NCI-H510A (cell line): ENCODE measurements at places on chromosomes 16 and 17.
A peak's percentile ranks its signal among the peaks of the same experiment; 100 is the strongest.

GRCh38 chr16:68936736-68937631, 93.7 kb downstream of the TANGO6 start:
- no peak for DNase-seq

GRCh38 chr16:69315486-69316311, 4.5 kb downstream of the VPS4A start:
- DNase-seq = no peak

DNA sequence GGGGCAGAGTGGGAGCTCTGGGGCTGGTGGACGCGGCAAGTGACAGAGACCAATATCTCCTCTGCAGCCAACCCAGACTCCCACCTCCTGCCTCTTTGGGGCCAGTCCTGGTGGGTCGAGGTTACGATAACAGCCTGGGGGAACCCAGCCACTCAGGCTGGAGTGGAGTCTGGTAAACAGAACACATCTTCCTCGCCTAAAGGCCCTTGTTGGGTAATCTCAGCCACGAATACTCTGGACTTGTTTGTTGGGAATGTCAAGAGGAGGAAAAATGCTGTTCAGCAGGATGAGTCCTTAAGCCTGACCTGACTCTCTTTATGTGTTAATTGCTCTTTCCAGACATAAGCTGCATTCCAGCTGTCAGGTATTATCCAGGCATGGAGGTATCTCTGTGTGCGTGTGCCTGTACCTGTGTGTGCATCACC, 8.0 kb upstream of the SPNS2 start:
- DNase-seq = no peak

- DNase-seq = no peak
Measured at GRCh38 chr17:58488428-58488890, 251 bp upstream of the HSF5 start.

DNA sequence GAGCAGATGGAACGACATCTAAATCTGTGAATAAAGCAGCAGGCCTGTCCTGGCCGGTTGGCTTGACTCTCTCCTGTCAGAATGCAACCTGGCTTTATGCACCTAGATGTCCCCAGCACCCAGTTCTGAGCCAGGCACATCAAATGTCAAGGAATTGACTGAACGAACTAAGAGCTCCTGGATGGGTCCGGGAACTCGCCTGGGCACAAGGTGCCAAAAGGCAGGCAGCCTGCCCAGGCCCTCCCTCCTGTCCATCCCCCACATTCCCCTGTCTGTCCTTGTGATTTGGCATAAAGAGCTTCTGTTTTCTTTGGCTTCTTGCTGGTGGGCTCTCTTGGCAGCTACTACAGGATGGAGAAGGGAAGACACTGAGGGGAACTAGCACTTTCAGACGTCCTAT, 4.1 kb upstream of the RSAD1 start:
- DNase-seq = no peak

DNA sequence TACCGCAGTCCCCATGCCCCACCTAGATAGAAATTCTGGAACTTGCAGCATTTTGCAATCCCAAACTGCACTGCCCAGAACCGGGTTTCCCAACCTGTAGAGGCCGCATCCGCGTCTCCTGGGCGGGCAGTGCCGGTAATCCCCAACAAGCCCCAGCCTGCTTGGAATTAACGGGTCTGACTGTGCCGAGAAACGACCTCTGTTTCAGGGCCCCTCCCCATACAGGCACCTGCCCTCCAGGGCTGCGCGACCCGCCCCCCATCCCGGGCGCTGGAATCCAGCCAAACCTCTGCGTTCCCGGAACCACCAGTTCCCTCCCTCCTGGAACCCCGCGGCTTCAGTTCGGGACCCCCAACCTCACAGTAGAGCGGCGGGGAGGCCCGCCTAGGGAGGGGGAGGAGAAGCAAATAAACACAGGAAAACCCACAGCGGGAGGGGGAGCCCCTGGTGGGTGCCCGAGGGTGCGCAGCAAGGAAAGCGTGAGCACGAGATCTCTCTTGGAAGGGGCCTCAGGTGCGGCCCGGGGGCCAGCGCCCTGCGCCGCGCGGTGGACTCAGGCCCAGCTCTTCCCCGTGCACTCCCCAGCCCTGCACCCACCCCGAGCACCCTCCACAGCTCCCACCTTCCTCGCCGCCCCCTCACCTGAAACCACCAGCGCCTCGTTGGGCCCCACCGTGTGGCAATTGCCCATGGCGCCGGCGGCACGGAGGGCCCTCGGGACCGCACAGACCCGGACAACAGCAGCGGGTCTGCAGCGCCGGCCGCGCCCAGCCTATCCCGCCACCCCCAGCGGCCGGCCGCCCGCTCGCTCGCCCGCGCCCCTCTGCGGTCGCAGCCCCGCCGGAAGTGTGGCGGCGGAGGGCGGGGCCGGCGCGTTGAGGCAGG, at the start of gene FLOT2:
Gene FLOT2 (minus strand): TSS at position 850 of the 885 bp plus-strand sequence. CDS start 159 bp downstream, at position 691.
- DNase-seq = peak; percentile 64

DNA sequence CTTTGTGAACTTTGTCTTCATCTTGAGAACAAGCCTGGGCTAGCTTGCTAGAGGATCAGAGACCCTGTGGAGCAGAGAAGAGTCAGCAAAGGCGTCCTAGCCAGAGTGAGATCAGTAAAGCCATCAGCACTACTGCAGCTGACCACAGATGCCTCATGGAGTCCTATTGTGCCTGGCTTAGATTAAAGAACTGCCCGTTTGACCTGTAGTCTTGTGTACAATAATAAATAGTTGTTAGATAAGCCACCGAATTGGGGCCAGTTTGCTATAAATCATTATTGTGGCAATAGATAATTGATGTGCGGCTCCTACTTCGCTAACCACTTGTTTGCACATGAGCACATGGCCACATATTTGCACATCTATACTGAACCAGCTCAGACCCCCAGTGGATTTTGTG, 103.0 kb downstream of the CYLD start:
- no peak for DNase-seq

- no peak for DNase-seq
Measured at GRCh38 chr16:28505489-28506137, 1.0 kb downstream of the IL27 start.

GRCh38 chr16:89924297-89924924, 1.3 kb downstream of the TUBB3 start:
- DNase-seq = no peak

DNA sequence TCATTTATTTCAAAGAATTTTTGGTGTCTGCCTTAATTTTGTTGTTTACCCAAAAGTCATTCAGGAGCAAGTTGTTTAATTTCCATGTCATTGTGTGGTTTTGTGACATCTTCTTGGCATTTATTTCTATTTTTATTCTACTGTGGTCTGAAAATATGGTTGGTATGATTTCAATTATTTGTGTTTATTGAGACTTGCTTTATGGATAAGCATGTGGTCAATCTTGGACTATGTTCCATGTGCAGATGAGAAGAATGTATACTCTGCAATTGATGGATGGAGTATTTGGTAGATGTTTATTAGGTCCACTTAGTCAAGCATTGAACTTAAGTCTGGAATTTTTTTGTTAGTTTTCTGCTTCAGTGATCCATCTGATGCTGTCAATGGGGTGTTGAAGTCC, 383.0 kb downstream of the PMP22 start:
- no peak for DNase-seq

DNA sequence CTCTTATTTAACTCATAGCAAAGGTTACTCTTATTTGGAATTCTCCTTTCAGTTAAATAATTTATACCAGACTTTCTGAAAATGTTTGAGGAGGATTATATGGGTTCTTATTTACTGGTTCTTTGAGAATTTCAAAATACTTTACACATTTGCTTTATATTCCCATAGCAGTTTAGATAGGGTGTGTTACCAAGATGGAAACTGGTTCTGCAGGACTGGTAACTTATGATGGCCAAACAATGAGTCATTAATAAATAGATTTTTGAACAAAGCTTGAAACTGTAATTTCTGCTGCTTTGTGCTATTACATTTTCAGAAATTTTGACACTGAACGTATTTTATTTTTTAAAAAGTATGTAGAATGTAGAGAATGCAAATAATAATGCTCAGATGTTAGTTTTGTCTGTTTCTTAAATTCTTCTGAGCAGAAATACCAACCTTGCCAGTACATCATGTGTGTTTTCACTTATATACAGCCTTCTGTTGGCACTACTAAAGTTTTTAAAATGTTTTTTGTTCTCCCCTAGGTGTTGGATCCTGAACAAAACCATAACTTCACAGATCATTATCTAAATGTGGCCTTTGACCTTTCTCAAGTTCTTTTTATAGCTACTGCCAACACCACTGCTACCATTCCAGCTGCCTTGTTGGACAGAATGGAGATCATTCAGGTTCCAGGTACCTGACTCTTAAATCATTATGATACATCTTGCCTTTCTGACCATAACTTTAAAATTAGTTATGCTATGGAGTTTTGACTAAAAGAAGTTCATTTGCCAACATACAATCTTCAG, 48.3 kb upstream of the ABCC11 start:
- no peak for DNase-seq

GRCh38 chr16:87461466-87461991, 31.3 kb downstream of the ZCCHC14 start:
- DNase-seq = peak; percentile 90

- no peak for DNase-seq
Measured at GRCh38 chr17:19510903-19511302, 22.8 kb upstream of the SLC47A1 start.

DNA sequence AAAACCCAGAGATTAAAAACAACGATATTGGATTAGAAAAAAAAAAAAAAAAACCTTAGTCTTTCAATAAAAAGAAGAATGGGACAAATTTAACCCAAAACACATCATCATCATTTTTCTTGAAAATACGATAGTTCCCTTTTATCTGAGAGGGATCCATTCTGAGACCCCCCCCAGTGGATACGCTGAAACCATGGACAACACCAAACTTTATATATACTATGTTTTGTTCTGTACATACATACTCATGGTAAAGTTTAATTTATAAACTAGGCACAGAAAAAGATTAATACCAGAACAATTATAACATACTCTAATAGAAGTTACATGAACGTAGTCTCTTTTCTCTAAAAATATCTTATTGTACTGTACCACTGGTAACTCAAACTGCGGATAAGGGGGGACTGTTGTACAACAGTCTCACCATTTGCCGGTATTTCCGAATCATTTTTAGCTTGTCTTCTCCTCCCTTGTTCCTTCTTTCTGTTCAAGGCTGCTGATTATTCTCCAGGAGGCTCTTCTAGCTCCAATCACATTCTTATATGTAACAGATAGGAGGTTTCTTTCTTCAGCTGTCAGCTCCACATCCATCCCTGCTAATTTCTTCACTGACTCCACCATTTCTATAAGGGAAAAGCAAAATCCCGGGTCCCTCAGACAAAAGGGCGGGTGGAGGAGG, 37.0 kb downstream of the RNF135 start:
- DNase-seq = no peak

DNA sequence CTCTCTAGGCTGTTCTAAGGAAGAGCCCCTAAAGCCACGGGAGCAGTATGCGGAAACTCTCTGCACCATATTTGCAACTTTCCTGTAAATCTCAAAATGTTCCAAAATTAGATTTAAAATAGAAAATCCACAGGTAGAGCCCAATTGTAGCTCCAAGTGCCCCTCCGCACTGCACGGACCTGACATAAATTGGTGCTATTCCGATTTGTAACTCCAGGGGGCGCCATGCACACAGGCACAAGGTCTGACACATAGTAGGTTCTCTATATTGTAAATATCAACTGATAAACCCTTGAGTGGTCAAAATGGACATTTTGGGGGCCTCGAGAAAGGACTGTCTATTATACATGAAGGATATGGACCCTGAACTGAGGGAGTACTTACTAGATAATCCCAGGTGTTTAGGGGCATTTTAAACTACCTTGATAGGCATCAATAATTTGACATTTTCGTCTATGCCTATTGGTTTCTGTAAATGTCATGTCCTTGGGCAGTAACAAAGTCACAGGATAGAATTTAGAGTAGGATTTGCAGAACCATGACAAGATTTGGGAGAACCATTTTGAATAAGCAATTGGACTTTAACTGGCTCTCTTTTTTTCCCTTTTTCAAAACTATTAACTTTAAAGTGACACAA, 36.6 kb upstream of the TMEM132E start:
- no peak for DNase-seq

DNA sequence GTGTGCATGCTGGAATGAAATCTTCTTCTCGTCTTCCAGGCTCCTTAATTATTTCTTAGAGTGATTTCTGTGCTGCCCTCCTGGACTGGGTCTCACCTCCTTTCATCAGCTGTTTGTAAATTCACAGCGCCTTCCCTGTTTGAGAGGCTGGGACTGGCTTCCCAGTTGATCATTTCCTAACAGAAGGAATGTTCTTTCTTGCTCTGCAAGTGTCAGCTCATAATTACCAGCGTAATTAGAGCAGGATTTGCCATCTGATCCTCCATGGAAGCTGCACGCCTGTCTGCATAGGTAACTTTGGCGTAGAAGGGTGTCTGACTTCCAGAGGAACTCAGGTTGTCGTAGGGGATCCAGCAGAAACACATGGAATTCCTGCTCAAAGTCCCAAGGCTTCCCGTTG, 375.0 kb upstream of the EEF2KMT start:
- no peak for DNase-seq

DNA sequence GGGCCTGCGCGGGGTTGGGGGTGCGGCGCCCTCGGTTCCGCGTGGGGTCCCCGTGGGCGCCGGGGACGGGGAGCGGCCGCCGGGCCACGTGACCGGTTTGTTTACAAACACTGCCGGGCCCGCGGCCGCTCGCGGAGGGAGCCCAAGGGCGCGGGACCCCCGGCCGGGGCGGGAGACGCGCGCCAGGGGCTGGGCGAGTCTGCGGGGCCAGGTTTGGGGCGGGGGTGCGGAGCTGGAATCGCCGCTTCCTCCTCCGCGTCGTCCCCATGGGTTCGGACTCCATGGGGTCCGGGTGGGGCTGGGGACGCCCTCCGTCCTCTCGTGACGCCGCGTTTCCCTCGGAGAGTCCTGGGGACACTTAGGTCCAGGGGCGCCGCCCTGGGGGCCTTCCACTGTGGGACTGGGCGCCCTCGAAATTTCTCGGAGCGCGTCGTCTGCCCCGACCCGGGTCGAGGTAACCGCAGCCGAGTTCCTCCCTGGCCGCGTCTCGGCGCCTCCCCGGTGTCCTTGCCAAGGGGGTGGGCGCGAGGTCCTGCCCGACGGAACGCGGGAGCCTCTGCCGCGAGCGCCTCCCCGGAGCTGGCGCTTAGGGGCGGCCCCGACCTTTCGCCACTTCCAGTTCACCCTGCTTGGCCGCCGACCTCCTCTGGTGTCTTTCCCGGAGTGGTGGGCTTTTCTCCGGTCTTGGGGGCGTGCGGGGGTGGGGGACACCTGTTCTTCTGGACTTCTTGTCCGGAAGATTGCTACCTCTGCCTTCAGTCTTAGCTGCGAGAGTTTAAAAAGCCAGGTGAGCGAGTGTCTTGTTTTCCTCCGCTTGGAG, 684 bp downstream of the YPEL2 start:
- DNase-seq = no peak

DNA sequence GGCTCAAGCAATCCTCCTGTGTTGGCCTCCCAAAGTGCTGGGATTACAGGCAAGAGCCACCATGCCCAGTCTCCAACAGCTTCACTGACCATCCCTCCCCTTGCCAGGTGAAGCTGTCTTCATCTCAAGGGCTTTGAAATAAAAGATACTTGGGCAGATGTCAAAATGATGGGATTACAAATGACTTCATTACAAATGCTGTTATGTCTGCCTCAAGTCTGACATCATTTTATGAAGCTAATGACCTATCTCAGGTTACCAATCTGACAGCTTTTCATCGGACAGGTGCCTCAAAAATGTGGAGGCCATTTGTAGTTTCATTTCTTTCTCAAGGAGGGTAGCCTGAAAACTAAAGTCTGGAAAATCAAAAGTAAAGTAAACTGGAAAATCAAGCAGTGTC, 323.7 kb upstream of the TBX2 start:
- DNase-seq = no peak
